Left colon (tissue), 2 donors: ENCODE measurements at places on chromosomes 5 and 9.

DNA sequence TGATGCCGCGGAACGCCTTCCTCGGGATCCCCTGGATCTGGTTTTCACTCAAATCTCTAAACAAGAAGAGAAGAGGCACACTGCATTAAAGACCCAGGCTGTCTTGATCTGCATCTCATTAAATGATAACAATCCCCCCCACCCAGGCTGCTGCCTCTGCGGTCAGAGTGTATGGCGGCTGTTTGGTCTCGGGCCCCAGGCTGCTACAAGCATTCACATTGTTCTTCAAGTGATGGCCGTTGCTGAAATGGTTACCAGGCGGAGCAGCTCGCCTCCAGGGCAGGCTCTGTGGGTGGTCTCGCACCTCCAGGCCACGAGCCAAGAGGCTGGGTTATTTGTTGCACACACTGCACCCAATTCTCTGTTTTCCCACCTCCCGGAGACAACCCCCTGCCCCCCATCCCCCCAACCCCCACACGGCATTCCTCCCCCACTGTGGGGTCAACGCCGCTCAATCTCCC, 304.1 kb upstream of the PANK3 start:
- no peak for DNase-seq

DNA sequence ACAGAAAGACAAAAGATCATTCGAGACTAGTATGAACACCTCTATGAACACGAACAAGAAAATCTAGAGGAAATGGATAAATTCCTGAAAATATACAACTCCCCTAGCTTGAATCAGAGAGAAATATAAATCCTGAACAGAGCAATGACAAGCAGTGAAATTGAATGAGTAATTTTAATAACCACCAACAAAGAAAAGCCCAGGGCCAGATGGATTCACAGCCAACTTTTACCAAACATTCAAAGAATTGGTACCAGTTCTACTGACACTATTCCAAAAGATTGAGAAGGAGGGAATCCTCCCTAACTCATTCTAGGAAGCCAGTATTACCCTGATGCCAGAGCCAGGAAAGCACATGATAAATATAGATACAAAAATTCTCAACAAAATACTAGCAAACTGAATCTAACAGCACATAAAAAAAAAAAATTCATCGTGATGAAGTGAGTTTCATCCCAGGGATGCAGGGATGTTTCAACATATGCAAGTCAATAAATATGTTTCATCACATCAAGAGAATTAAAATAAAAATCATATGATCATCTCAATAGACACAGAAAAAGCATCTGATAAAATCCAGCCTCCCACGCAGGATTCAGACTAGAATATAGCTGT, 25.2 kb upstream of the PTGER4 start:
- DNase-seq: no peak

DNA sequence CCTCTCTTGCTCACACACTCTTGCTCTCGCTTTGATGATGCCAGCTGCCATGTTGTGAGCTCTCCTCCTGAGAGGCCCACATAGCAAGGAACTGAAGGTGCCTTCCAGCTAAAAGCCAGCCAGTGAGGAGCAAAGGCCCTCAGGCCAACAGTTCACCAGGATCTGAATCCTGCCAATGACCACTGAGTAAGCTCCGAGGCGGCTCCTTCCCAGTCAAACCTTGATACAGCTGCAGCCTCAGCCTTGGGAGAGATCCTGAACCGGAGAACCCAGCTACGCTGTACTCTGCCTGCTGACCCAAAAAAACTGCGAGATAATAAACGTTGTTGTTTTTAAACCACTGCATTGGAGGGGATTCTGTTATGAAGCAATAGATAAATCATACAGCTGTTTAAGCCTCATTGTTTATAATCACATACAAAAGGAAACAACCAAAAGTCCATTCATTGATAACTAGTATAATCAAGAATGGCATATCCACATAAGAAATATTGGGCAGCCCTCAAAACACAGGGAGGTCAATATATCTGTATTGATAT, 49.0 kb upstream of the IFNK start:
- DNase-seq: no peak

DNA sequence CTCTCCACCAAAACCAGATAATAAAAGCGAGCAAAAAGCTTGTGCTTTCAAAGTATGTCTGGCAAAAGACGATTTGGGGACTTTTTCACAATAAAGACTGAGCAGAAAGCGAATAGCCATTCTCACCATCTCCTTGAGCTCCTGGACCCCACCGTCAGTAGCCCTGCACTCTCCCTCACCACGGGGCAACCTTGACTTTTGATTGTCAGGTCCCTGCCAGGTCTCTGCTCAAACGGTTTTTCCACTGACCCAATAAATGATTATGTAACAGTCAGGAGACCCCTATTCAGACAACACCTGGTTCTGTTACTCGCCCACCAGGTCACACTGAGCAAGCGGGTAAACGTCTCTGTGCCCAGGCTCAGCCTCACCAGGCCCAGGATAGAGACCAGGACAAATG, 131.3 kb downstream of the MVB12B start:
- no peak for DNase-seq

- DNase-seq: no peak
Measured at GRCh38 chr9:121388140-121388905, 18.3 kb upstream of the STOM start.

DNA sequence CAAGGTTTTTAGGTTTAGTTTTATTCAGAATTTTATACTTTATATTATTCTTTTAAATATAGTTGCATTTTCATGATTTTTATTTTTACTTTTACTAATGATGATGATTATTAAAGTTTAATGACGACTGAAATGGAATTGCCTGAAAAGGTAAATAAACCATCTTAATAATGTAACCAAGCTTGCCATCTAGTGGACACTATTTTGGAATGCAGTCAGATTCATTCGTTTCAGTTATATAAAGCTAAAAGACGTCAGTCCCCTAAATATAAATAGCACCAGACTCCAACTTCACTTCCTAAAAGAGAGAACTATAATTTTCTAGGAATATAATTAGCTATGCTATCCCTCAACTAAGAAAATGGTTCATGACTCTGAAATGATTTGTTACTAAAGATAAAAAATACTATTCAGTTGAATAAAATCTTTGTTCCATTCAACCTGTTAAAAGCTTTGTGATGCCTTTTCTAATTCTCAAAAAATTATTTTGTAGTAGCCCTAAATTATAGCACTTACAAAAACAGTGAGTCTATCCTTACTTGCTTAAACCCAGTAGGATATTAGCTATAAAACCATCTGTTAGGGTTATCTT, 19.9 kb downstream of the ABITRAM start:
- DNase-seq: no peak

DNA sequence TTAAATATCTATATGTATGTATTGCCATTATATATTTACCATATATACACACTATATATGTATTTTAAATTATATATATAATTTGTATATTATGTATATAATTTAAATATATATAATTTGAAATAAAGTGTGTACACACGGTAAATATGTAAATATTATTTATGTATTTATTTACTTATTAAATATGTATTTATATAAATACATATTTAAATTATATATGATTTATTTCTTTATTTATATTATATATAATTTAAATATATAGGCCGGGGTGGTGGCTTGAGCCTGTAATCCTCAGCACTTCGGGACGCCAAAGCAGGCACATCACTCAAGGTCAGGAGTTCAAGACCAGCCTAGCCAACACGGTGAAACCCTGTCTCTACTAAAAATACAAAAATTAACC, 31.3 kb upstream of the LHFPL2 start:
- DNase-seq: no peak
